Astrocyte of the spinal cord (primary cell): ENCODE measurements at places on chromosomes 12 and 14.
A peak's percentile ranks its signal among the peaks of the same experiment; 100 is the strongest.

GRCh38 chr12:121424624-121424975, 24.7 kb downstream of the RNF34 start:
- no peak for DNase-seq

DNA sequence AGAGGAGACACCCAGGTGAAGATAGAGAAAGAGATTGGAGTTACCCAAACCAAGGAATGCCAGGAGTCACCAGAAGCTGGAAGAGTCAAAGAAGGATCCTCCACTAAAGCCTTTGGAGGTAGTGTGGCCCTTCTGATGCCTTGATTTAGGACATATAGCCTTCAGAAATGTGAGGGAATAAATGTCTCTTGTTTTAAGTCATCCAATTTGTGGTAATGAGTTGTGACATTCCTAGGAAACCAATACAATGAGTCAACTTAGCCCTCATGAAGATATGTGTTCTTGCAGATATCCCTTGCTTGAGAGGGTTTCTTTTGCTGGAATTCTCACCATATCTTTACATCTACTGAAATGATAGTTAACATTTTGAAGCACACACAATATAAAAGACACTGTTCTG, 58.8 kb downstream of the CCER1 start:
- DNase-seq = peak; percentile 73

- no peak for DNase-seq
These were observed 171.2 kb downstream of the MYRFL start for GRCh38 chr12:69996241-69996640.

- DNase-seq = no peak
These were observed 377.1 kb upstream of the KITLG start for GRCh38 chr12:88957358-88957757.

GRCh38 chr14:20818861-20819260, 16.2 kb upstream of the RNASE1 start:
- no peak for DNase-seq

GRCh38 chr14:103828315-103828967, 18.9 kb downstream of the PPP1R13B start:
- DNase-seq = no peak

- no peak for DNase-seq
These were observed 71.3 kb downstream of the DUSP6 start for GRCh38 chr12:89280833-89281538.

GRCh38 chr12:26435069-26435404, 239.7 kb downstream of the SSPN start:
- no peak for DNase-seq

GRCh38 chr14:42057111-42057510, 450.4 kb downstream of the LRFN5 start:
- DNase-seq = peak; percentile 32

DNA sequence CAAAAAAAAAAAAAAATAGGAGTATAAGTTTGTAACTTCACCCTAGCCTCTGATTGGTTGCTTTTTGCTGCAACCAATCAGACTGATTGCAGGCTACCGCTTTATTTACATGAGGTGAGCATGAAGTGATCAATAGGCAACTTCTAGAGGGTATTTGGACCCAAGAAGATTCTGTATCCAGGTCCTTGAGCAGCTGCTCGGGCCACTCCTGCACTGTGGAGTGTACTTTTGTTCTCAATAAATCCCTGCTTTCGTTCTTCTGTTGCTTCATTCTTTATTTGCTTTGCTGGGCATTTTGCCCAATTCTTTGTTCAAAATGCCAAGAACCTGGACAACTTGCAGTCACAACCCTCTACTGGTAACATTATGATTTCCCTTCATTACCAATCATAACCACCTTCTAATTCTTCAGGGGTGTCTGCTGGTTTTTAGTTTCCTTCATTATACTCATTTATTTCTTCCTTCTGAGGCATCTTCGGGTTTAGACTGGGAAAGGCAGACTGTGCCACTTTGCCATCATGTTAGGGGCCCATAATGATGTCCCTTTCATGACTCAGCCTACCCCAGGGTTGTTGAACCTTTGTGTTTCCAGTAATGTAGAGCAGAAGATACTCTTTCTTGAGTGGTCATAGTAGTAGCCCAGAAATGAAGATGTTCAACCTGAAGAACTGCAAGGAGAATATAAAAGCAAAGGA, 43.4 kb upstream of the LIMA1 start:
- peak; percentile 79 for DNase-seq

DNA sequence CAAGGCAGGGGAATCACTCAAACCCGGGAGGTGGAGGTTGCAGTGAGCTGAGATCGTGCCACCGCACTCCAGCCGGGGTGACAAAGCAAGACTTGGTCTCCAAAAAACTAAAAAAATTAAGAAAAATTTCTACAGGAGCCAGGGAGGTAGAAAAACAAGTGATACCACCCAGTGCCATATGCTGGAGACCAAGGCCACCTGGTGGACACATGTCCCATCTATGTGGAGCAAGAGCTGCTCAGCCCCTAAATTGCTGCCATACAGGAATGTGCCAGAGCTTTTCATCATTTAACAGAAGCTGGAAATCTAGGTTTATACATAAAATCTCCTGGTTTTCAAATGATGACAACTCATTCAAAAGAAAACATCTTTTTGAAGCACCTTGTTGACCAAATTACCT, 61.4 kb upstream of the ELK3 start:
- no peak for DNase-seq

- no peak for DNase-seq
These were observed 55.7 kb downstream of the ITPK1 start for GRCh38 chr14:93059917-93060545.

GRCh38 chr12:75859868-75860267, 171.7 kb downstream of the PHLDA1 start:
- DNase-seq = no peak

DNA sequence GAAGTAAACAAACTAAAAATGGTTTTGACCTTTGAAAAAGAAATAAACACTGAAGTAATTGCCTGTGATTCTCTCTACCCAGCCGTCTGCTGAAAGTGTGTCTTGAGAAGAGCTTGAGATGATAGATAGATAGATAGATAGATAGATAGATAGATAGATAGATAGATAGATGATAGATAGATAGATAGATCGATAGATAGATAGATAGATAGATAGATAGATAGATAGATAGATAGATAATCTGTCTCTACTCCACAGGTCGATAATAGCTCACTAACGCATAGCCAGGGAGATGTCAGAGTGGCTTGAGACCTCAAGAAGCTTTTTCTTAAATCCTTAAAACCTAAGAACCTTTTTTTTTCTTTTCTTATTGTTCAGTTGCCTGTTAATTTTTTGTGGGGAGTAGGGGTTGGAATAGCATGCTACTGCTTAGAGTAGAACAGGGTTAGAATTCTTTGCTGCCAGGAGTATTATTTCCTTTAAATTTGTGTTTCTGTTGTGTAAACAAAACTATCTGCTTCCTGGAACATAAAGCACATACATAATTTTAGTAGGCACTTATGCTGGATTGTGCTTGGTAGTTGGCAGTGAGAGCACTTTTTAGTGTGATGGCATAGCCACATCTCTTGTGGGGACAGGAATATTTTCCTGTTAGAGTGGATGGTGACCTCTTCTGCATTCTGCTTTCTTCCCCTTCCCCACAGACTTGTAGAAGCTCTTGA, 169.5 kb downstream of the FBXL14 start:
- DNase-seq = no peak

GRCh38 chr12:122067966-122068365, 10.6 kb upstream of the MLXIP start:
- peak; percentile 86 for DNase-seq

DNA sequence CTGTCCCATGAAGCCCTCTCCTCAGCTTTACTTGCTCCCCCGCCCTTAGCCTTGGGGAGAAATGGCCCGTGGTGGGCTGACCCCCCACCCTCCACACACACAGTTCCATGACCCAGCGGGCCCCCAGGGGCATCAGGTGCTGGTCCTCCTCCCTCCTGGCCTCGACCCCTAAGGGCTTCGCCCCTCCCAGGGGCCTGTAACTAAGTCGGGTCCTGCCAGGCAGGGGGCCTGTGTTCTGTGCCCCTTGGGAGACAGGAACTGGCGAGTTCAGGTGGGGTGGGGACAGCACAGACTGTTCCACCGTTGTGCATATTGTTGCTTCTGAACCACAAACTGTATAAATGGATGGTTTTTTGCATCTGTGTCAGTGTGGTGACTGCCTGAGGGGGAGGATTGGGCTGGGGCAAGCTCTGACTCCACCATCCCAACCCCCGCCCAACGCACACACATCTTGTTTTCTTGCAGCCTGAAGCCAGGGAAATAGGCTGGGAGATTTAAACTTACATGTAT, 8.8 kb downstream of the TAMALIN start:
- DNase-seq = no peak

GRCh38 chr14:35855876-35856481, 29.8 kb downstream of the BRMS1L start:
- no peak for DNase-seq

GRCh38 chr14:66133666-66134065, 352.5 kb upstream of the CCDC196 start:
- no peak for DNase-seq

DNA sequence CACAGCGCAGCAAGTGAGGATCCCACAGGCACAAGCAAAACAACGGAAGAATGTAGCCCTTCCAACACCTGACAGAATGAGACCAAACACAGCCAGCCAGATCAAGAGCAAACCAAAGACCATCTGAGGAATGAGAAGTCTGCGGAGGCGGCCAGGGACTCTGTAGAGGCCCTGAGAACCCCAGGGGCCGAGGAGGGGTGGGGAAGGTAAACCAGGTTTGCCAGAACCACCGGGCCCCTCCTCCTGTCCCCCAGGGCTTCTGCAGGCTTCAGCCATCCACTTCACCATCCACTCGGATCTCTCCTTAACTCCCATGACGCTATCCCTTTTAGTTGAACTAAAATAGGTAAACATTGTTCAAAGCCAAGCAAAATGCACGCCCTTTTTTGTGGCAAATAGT, 37.4 kb downstream of the ZCRB1 start:
- no peak for DNase-seq

- DNase-seq = no peak
These were observed 90.1 kb downstream of the NCOR2 start for GRCh38 chr12:124477107-124477915.

GRCh38 chr14:91406451-91406850, 11.2 kb downstream of the CCDC88C start:
- DNase-seq = no peak

DNA sequence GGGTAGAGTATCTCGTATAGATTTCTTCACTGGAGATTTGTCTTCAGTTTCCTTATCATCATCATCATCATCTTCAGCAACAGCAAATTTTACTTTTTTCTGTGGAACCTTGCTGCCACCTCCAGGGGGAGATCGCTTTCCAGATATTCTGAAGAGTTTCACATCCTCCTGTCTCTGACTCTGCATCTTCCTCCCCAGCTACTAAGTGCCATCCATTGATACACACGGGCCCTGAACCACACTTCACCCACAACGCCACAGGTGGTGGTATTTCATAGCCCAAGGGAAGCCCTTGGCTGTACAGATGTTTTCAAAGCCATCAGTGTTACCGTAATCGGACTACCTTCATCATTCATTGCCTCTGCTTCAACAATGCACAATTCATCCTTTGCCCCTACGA, 82.2 kb downstream of the PPP2R5C start:
- no peak for DNase-seq

DNA sequence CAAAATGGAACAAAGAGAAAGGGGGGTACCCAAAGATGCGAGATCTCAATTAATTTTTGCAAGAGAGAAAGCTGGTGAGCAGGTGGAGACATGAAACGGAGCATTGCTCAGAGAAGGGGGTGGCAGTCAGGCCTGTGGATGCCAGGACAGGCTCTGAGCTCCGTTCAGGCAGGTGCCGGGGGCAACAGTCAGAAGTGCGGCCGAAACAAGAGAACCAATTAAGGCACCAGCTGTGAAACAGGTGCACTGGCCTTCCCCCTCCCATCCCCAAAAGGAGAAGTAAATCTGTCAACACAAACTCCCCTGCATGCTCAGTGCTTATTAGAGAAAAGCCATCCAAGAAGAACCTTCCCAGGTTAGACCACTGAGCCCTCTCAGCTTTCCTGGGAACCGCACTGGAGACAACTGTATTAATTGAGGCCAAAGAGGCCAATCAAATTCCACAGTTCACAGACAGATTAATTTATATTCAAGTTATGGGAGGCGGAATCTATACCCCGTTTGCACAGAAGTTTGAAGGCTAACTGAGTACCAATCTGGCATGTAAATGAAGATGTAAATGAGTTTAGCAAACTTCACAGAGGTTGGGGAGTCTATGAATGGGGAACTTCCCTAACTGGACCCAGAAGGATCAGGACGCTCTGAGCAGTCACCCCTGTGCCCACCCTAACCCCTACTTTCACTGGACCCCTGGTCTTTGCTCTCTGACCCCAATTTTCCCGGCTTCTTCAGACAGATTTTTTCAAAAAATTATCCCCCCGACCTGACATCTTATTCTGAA, 20.9 kb downstream of the OAS2 start:
- no peak for DNase-seq

GRCh38 chr12:16297521-16297920, 20.0 kb upstream of the SLC15A5 start:
- DNase-seq = no peak

DNA sequence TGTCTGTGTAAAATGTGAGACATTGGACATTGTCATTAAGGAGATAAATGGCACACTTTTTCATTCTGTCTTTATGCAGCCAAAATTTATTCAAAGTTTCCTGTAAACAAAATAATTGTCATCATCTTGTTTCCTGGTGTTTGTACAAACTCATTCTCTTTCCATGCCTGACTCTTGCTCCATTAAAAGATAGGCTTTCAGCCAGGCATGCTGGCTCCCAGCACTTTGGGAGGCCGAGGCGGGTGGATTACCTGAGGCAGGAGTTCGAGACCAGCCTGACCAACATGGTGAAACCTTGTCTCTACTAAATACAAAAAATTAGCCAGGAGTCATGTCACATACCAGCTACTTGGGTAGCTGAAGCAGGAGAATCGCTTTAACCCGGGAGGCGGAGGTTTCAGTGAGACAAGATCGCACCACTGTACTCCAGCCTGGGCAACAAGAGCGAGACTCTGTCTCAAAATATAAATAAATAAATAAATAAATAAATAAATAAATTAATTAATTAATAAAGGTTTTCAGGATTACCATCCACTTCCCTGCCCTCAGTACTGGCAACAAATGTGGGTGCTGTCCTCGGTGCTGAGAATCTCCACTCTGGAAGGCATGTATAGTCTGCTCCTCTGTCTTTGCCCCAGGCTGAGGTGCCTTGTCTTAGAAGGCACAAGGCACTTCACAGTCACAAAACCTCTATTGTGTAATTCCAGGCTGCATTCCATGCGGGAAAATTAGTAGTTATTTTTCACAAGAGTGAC, 83.2 kb downstream of the PAH start:
- no peak for DNase-seq

GRCh38 chr12:72982356-72982755, 710.2 kb downstream of the TRHDE start:
- no peak for DNase-seq

GRCh38 chr12:108600702-108601007, 2.8 kb upstream of the TMEM119 start:
- DNase-seq = no peak
